Fibroblast of mammary gland (primary cell): ENCODE measurements at places on chromosomes 5 and 9.

GRCh38 chr9:134223591-134224122, 59.3 kb upstream of the RNU6ATAC start:
- DNase-seq, result no peak

GRCh38 chr9:77562019-77562748, 85.9 kb downstream of the GNA14 start:
- DNase-seq, result no peak

DNA sequence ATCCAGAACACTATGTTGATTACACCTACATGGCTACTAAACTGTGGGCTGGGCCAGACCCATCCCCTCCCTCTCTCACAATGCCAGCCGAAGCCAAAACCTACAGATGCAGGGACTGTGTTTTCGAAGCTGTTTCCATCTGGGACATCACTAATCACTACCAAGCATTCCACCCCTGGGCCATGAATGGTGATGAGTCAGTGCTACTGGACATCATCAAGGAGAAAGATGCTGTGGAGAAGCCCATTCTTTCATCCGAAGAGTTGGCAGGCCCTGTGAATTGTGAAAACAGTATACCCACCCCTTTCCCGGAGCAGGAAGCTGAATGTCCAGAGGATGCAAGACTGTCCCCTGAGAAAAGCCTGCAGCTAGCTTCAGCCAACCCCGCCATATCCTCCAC, 65.0 kb downstream of the ZNF462 start:
- peak; percentile 80 for DNase-seq

- DNase-seq, result no peak
Observed at GRCh38 chr5:117182104-117182503, 607.5 kb upstream of the SEMA6A start.

GRCh38 chr5:41193456-41194205, 19.7 kb downstream of the C6 start:
- peak; percentile 99 for DNase-seq

GRCh38 chr9:120942186-120943001, 15.8 kb upstream of the TRAF1 start:
- DNase-seq, result no peak

DNA sequence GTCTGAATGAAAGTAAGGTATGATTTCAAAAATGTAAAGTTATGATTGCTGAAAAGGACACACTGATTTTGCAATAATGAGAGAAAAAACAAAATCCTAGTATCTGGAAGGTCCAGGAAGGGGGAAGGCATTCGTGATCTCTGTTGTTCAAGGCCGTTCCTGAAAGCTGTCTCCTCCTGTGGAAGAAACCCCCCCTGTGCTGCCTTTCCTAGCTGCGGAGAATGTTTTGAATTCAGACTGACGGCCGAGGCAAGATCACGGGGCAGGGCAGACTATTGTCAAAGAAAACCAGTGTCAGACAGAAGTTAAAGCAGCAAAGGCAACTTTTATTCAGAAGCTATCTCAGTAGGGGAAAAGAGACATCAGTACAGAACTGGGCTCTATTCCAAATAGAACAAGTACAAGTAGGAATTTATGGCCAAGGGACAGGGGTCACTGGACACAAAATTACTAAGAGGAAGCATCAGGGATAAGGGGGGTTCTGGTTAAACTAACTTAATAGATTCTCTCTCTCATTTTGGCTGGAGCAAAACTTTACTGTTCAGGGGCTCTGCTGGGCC, 61.9 kb upstream of the IGFBPL1 start:
- no peak for DNase-seq

DNA sequence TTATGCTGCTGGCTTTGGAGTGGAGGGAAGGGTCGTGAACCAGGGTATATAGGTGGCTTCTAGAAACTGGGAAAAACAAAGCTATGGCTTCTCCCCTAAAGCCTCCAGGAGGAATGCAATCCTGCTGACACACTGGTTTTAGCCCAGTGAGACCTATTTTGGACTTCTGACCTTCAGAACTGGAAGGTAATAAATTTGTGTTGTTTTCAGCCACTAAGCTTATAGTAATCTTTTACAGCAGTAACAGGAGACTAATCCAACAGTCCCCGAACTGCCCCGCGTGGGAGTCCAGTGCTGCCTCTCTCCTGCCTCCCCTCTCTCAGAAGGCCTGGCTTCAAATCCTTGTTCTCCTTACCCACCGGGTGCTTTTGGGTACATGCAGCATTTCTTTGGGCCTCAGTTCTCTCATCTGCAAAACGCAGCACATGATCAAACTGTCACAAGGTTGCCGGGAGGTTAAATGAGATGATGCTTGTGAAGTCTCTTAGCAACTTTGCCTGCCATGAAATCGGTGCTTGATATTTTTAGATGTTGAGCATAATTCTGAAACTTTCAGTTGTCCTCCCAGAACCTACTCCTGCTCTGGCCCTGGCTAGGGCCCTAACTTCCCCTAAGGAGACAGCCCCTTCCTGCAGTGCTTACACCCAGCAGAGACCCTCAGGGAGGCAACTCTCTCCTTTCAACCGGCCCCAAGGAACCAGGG, 127.3 kb upstream of the BOD1 start:
- no peak for DNase-seq

DNA sequence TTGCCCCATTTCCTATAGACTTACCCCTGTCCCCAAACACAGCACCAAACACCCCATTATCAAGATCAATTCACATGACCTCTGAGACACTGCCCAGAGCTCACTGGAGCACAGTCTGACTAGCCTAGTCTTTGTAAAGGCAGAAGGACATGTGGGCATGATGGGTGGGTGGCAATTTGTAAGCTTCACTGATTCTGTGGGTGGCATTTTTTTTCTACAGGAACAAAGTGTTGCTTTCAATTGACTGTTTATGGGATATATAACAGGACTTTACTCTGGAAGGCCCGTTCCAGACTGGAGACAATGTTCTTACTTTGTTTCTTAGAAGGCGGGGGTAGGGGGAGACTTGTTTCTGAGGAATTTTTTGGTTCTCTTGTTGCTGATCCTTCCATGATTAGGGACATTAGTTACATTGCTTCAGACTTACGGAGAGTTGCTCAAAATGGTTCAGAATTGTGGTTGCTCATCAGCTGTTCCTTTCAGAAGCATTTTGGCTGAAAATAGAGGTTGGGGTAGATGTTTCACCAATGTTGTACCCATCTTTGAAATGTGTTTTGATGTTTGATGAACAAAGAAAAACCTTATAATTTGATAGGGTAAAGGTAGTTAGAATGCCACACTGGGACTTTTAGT, 20.2 kb downstream of the NNT start:
- DNase-seq, result no peak

GRCh38 chr5:40524677-40525076, 155.0 kb upstream of the PTGER4 start:
- DNase-seq, result no peak

GRCh38 chr5:100828071-100828897, 74.8 kb downstream of the ST8SIA4 start:
- no peak for DNase-seq

GRCh38 chr5:15285901-15286583, 213.9 kb upstream of the FBXL7 start:
- DNase-seq, result peak; percentile 59

- peak; percentile 63 for DNase-seq
Observed at GRCh38 chr9:6147846-6148245, 67.8 kb upstream of the IL33 start.

- DNase-seq, result no peak
Observed at GRCh38 chr5:106877881-106878280, 792.9 kb downstream of the EFNA5 start.

DNA sequence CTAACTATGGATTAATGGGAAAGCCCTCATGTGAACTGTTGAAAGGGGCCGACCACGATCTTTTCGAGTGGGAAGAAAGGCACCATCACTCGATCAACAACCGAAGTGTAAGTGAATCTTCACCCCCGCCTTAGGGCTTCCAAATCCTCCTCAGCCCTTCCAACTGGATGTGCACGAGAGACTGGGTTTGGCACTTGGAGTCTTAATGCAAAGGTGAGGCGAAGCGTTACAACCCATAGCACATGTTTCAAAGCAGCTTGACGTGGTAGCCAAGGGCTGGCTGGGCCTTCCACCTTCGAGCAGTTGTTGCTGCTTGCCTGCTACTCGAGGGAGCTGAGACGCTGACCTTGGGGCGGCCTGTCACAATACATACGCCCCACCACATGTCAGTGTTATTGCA, 5.7 kb upstream of the LCN9 start:
- no peak for DNase-seq

DNA sequence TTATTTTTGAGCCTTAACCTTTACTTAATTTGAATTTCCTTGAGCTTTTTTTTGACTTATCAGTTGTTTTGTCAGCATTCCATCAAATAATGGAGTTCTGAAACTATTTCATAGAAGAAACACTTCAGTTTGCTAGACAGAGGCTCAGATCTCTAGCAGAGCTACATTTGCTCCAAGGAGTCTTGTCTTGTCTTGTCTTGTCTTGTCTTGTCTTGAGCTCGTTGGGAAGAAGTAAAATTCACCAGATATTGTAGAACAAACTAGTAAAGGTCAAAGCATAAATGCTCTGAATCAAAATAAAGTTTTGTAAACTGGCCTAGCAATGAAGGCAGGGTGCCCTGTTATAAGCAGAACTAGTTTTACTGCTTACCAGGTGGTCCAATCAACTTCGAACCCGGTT, 33.5 kb downstream of the RAB24 start:
- DNase-seq, result no peak

DNA sequence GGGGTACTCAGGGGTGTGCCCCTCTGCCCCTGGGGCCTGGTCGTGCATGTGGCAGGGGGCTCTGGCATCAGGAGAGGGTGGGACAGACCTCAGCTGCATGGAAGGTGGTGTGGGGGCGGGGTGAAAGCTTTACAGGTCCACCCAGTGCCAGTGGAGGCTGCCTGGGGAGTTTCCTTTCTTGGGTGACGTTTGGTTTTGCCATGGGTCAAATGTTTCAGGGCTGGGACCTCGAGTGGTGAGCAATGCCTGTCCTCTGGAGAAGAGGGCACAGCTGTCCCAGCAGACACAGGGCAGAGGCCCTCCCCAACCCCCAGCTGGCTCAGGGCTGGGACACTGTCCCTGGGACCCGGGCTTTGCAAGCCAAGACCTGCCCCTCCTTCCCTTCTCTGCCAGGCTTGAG, 3.6 kb downstream of the RXRA start:
- DNase-seq, result no peak

GRCh38 chr5:71907001-71907588, 188.0 kb downstream of the CARTPT start:
- DNase-seq, result no peak

- DNase-seq, result peak; percentile 95
Observed at GRCh38 chr9:127898433-127899127, 823 bp downstream of the ST6GALNAC6 start.

- DNase-seq, result peak; percentile 52
Observed at GRCh38 chr5:52837068-52837467, 49.4 kb downstream of the ITGA1 start.

- peak; percentile 96 for DNase-seq
Observed at GRCh38 chr9:16138561-16139491, 586.0 kb downstream of the CCDC171 start.

DNA sequence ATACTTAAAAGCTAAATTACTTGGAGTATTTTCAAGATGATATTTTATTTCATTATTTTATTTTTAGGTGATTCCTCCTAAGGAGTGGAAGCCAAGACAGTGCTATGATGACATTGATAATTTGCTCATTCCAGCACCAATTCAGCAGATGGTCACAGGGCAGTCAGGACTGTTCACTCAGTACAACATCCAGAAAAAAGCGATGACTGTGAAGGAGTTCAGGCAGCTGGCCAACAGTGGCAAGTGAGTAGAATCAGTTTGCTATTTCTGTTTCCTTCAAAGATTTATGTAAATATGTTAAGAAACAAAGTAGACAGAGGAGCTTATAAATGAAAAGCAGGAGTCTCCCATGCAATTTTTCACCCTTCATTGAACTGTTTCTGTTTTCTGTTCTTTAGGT, 47.8 kb downstream of the KDM4C start:
- peak; percentile 74 for DNase-seq

GRCh38 chr9:114777821-114778609, 27.8 kb downstream of the TNFSF15 start:
- peak; percentile 7 for DNase-seq

- DNase-seq, result no peak
Observed at GRCh38 chr9:84751921-84752320, 82.4 kb downstream of the NTRK2 start.

- peak; percentile 31 for DNase-seq
Observed at GRCh38 chr9:136409557-136410455, 608 bp downstream of the ENTR1 start.

- DNase-seq, result no peak
Observed at GRCh38 chr9:129009584-129010141, 18.5 kb downstream of the SH3GLB2 start.

DNA sequence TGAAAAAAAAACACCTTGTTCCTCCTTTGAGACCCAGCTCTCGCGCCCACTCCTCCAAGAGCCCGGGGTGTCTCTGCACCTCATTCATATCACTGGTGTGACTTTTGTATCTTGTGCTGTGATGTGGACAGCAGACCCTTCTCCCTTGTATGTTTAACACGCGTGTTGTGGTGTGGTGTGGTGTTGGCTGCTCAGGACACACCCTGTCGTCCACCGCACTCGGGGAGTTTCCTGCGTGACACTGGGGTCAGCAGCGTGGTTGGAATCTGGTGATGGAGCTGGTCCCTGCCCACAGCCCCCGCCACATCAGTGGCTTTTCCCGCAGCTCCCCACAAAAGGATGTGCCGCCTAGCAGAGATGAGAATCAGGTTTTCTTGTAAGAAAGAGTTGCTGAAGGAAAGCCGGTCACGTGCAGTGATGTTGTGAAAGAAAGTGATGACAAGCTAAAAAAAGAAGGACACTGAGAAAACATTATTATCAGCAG, 61.5 kb downstream of the TENT4A start:
- no peak for DNase-seq

DNA sequence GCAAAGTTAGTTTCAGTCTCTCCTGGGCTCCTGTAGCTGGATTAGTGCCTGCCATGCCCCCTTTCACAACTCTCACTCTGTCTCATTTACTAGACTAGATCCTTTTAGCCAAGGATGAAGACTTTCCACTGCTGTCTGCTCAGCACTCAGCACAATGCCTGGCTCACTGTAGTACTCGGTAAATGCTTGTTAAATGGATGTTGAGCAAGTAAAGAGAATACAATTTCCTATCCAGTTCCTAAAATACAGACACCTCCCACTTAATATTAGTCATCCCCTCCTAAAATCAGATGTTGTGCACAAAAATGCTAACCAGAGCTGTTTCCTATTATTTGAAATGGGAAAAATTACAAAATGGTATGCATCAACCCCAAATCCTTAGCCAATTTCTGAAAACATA, 195.8 kb downstream of the SREK1 start:
- DNase-seq, result peak; percentile 3

- no peak for DNase-seq
Observed at GRCh38 chr9:82949203-82949602, 113.7 kb downstream of the RASEF start.

DNA sequence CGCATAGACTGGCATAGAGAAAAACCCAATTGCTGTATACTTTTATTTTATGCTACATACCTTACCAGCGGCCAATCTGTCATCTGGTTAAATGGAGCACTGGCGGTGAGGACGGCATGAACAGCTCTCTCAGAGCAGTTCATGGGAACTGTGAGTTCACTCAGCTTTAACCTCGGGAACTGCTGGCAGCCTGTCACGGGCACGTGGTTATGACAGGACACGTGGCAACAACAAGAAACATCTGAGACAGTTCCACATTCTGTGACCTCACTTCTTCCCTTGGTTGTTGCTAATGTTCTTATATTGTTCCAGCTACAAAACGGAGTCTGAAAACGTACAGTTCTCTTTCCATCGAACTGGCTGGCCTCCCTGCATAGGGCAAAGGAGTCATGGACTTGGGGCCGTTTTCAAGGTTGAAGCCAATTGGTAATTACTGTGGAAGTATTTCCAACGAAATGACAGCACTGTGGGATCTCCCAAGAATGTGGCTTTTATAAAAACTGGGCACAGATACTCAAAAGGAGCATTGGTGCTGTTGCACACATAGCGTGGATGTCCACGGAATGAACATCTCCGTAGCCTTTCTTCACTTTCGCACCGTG, 246.3 kb upstream of the DAP start:
- peak; percentile 3 for DNase-seq
